Globus pallidus (tissue), 1 donor: ENCODE measurements at places on chromosomes 3 and 15.

DNA sequence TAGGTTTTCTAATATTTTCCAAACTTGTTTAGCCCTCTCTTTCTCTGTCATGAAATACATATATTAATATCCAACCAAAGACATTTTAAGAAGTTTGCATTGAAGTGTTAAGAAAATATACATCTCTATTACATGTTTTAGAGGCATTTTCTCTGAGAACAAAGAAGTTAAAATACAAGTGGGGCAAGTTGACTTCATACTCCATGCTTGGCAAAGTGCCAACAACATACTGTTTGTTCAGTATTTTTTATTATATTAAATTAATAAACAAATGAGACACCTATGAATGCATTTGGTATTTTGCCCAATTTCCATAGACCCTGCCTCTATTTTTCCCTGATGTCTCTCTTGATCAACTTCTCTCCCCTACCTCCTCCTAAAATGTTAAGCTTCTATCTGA, 232.8 kb upstream of the MRPL3 start:
- DNase-seq, result no peak

DNA sequence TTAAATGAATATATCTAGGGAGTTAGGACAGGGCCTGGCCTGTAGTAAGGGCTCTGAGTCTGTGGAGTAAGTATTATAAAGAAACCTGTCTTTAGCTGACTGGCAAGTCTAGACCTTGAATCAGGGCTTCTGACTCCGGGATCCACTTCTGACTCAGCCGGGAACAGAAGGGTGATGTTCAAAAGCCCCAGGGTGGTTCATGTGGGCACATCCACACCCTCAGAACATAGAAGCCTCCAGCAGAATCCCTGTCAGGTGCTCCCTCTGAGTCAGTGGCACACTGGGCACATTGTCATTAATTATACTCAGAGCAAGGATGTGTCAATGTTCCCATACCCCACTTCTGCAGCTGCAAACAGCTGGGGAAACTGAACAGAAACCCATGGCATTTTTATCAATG, 26.7 kb upstream of the SNRK start:
- no peak for DNase-seq

DNA sequence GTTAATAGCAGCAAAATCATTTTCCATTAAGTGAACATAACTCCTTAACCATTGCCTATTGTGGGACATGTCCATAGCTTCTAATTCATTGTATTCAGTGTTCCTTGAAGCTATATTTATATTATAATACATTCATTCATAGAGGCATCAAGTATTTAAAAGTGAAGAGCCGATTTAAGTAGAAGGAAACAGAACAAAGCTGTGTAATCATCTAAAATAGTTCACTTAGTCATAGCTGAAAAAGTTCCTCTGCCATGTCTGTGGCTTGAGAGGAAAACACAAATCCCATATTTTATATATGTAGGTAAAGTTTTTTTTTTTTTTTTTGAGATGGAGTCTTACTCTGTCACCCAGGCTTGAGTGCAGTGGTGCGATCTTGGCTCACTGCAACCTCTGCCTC, 54.5 kb downstream of the TMEM108 start:
- no peak for DNase-seq

DNA sequence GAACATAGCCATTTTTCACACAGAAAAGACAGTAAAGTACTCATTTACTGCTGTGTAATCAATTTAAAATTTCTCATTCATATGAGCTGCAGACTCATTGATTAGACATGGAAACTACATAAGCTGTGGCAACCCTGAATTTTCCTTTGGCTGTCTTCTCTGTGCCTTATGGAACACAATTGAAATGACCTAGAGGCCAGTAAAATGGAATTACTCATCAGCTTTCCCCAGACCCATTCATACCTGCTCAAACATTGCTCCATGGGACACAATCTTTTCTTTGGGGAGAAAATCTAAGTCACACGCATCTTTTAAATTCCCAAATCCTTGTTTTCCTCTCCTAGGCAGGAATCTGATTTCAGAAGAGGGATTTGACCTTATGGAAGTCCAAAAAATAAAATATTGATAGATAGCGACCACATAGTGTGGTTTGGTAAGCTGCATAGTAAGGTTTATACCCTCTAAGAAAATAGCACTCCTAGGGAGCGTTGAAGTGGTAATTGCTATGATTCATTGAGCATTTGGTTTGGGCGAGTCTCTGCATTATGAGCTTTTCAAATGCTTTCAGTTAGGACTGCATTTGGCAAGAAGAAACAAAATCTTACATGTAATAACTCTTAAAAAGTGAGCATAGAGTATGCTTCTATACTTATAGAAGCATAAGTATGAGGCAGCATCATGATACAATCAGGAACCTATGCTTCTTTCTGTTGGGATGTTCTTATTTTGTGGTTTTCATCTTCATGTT, 243.4 kb upstream of the GADL1 start:
- DNase-seq, result no peak

DNA sequence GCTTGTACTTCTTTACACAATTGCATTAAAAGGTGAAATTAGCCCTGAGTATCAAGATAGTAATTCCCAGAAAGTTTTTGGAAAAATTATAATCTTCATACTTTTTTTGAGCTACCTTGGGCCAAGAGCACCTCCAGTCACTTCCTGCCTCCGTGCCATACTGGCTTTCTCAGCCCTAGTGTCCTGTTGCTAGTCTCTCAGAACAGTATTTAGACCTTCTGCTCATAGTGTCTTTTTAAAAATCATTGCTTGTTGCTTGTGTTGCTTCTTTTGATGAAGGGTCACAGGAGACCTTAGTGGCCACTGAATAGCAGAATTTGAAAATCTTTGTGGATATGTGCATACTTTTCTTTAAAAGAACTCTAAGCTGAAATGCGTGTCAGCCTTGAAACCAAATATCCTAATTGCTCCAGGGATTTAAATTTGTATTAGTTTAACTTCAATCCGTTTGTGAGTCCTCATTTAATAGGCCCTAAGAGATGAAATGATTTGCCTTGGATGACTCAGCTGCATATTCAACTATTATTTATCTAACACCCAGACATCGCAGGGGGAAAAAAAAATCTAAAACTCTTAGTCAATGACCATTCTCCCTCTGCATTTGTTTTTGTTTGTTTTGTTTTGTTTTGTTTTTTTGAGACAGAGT, 29.1 kb upstream of the LXN start:
- DNase-seq, result no peak

DNA sequence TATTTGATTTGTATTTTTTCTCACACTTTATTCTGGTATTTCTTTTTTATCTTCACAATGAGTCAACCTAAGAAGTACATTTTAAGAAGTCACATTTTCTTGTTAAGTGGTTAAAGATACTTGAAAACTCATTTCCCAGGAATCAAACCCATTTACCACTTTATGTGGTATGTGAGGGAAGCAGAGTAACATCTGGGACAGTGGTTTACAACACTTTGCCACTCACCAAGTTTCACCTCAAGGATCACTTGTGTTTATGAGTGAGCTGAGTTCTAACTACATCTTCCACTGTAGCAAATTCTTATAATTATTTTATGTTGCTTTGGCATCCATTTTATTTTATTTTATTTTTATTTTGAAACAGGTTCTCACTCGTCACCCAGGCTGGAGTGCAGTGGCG, 53.8 kb downstream of the IGSF11 start:
- DNase-seq, result no peak

DNA sequence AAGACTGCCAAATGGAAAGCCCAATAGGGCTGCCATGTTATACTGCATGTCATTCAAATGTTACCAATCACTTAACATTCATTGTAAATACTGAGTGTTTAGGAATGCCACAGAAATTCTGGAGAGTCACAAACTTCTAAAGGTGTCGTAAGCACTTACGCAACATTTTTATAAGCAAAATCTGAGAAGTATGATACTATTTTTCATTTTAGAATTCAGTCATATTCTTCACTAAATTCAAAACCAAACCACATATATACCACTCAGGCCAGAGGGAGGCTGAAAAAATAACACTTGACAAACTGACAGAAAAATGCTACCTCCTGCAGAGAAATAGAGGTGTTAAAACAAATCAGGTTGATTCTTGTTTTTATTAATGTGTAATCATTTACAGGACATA, 89.8 kb downstream of the THBS1 start:
- no peak for DNase-seq

DNA sequence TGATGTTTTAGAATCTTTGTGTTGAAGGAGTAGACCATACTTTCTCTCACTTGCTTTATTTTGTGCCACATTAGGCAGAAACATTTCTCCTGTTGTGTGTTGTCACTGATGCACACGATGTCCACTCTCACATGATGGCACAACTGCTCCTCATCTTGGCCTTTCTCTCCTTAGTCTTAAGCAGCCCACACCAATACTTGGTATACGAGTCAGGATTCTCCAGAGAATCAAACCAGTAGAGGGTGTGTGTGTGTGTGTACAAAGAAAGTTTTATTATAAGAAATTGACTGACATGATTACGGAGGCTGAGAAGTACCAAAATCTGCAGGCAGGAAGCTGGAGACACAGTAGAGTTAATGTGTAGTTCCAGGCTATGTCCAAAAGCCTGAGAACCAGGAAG, 187.1 kb downstream of the ALCAM start:
- DNase-seq, result no peak

DNA sequence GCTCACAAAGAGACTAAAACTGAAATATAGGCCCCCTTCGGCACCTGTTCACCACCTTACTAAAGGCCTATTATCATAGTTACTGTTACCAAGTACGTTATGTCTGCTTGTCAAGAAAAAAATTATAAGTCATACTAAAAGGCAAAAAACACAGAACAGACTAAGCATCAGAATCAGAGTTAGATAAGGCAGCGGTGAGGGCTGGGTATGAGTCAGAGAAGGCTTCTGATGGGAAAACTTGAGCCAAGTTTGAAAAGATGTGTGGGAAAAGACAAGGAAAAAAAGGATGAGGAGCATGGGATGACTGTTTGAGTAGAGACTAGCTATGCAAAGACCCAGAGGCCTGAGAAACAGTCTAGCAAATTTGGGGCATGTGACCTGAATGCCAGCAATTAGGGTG, 387.2 kb upstream of the SGO1 start:
- DNase-seq, result no peak

GRCh38 chr3:187025254-187025655, 94.9 kb downstream of the ST6GAL1 start:
- no peak for DNase-seq

GRCh38 chr3:118267588-118267987, 767.1 kb downstream of the IGSF11 start:
- no peak for DNase-seq

DNA sequence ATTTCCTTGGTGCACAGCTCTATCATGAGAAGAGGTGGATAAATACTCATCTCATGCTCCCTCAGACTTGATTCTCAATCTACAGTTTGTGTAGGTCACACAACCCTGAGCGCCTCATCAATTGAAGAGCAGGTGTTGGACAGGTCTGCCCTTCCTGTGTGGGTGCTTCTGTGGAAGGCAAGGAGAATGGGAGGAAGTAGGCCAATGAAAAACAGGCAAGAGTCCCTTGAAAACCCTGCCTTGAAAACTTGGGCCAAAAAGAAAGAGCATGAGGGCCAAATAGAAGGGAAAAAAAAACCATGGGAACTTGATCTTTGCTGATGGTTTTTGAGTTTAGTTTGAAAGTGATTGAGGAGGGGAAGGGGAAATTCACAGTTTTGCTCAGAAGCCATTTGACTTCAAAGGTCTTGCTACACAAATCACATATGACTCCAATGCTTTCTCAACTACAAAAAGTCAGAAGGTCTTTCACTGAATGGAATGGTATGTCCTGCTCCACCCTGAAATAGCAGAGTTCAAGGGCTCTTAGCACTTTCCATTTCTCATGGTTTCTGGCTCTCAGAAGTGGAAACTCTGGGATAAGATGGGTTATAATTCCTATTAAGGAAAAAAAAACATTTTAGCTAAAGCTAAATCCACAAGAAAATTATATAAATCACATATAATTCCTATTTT, 37.2 kb upstream of the TM4SF1 start:
- DNase-seq, result no peak

DNA sequence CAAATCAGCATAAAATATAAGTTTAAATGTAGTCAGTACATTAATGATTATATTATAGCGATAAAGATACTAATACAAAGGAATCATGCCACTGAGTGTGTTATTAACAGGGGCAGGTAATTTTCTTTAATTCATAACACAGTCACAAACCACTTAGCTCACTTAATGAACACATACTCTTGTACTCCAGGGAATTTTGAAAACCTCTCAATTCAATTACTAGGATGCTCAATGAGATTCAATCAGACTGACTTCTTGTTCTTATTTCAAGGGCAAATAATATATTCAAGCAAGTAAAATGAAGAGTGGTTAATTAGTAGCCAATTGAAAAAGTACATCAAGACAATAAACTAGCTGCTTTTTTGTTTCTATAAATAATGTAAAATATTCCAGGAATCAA, 5.8 kb upstream of the SUCNR1 start:
- DNase-seq, result no peak

DNA sequence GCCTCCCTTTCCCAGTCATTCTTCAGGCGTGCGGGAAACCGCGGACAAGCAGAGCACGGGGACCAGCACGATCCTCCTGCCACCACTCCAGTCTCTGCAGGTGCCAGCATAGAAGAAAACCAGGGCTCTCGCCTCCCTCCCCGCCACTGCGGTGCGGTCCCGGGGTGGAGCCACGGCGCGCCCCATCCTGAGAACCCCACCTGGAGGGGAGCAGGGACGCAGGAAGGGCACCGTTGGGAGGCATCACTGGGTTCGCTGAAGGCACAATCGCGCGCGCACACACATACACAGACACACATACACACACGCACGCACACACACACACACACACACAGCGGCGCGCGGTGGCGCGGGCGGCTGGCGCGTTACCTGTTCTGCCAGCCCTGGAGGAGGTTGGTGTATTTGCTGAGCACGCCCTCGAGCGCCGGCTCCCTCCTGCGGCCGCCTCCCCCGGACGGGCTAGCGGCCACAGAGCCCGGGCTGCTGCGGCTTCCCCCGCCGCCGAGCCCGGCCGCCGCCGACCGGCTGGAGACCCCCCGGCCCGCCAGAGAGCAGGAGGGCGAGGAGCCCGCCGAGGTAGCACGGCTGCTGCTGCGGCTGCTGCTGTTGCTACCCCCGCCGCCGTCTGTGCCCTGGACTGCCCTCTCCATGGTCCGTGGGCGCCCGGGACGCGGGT, 394 bp downstream of the OSBPL10 start:
- DNase-seq, result no peak

- no peak for DNase-seq
Measured at GRCh38 chr3:169815590-169816150, 3.0 kb upstream of the LRRC34 start.

DNA sequence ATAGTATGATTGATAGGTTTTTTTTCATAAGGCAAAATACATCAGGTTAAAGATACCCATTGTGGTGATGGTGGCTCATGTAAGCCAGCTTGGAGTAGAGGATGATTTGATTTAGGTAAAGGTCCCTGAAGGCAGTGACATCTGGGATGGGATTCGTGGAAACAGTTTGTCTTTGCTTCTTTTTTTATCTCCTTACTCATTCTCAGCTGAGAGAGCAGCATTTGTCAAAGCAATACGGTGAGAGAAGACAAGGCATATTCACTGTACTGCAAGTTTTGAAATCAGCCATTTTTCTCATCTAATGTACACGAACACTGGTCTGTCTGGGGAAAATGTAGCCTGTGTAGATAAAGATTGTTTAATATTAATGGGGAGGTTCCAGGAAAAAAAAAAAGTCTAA, 749.1 kb downstream of the SQOR start:
- DNase-seq, result no peak
